CD4-positive, alpha-beta T cell treated with Interferon alpha-2 for 1 hour (primary cell): ENCODE measurements at places on chromosomes 6 and 20.

- no peak for DNase-seq
Measured at GRCh38 chr20:23598481-23598880, 7.2 kb downstream of the CST9 start.

DNA sequence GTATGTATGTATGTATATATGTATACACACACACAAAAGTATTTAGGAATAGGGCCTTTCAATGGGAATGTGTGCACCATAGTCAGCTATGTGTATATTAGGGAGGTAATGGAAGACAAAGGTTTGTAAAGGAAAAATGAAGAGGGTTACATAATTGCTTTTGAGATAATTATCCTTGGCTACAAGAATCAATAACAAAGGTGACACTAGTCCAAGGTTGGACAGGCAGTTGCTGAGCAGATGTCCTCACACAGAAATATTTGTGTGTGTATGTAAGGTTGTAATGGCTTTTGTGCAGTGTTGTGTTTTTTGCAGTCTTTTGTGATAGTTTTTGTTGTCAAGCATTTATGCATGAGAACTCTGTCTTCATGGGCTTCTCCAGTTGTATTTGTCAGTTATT is 157.9 kb upstream of the MARCKS start:
- no peak for DNase-seq

- DNase-seq: no peak
Measured at GRCh38 chr20:24379484-24379927, 89.9 kb upstream of the SYNDIG1 start.

DNA sequence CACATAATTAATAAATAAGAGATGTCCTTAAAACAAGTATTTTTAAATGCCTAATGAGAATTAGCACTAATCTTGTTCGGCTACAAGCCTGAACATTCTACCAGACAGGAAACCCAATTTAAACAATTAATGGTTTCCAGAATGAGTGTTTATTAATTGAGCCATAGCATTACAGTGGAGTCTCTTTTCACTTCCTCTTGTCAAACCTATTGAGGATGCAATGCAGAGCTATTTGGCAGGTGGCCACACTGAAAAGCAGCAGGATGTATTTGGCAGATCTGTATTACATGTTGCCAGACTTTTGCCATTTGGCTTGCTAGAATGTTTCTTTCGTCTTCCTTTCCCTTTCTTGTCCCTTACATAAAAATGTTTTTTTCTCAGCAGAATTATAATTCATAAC is 475.2 kb upstream of the MARCKS start:
- DNase-seq: no peak

- no peak for DNase-seq
Measured at GRCh38 chr6:105515054-105515453, 112.2 kb upstream of the PREP start.

GRCh38 chr6:169339731-169340309 is 86.2 kb upstream of the THBS2 start:
- DNase-seq: no peak

DNA sequence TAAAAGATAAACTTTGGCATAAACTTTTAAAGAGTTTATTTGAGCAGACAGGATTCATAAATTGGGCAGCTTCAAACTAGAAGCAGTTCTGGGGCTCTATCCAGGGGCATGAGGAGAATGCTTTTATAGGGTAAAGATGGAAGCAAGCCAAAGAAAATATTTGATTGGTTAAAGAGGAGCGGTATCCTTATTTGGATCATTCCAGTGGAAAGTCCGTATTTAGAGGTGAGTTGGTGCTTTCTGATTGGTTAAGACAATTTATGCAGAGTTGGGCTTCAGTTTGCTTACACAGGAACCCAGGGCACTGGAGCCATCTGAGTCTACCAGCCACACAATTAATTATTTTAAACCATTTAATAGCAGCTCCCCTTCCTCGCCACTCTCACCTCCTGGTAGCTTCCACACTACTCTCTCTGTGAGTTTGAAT is 37.9 kb upstream of the RNF217 start:
- DNase-seq: no peak

DNA sequence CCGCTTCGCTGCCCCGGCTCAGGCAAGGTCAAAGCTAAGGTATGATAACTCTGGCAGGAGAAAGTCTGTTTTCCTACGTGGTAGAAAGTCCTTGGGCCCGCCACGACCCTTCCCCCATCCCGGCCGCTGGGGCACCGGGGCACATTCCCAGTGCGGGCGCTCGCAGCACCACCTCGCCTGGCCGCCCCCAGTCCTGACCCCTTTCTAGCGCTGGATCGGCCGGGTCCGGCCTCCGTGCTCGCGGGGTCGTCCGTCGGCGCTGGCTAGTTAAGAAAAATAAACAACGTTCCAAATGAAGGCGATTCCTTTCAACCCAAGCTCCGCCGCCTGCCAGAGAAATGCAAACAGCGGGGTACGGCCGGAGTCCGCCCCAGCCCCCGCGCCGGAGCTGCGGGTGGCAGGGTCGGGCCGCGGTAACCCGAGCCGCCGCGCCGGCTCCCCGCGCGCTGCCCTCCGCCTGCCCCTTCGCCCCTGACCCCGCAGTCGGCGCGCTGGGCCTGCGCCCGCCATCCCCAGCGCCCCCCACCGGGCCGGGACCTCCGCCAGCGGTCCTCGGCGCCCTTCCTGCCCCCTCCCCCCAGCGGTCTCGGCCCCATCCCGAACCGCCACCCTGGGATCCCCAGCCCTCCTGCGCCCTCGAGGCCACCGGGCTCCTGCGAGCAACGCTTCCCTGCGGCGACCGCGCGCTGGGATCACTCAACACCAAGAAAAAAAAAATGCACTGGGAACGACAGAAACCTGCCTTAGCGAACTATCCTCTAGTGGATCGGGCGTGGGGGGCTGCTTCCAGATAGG is 37.6 kb downstream of the NCR2 start:
- no peak for DNase-seq

- DNase-seq: no peak
Measured at GRCh38 chr6:10721850-10722569, 860 bp upstream of the TMEM14C start.

- no peak for DNase-seq
Measured at GRCh38 chr6:76631622-76632021, 559.2 kb upstream of the IMPG1 start.

GRCh38 chr6:142300758-142301650 is 803 bp upstream of the ADGRG6 start:
- DNase-seq: no peak

- no peak for DNase-seq
Measured at GRCh38 chr6:154468760-154469159, 41.7 kb downstream of the CNKSR3 start.

- DNase-seq: no peak
Measured at GRCh38 chr6:139647016-139647415, 272.6 kb upstream of the CITED2 start.

DNA sequence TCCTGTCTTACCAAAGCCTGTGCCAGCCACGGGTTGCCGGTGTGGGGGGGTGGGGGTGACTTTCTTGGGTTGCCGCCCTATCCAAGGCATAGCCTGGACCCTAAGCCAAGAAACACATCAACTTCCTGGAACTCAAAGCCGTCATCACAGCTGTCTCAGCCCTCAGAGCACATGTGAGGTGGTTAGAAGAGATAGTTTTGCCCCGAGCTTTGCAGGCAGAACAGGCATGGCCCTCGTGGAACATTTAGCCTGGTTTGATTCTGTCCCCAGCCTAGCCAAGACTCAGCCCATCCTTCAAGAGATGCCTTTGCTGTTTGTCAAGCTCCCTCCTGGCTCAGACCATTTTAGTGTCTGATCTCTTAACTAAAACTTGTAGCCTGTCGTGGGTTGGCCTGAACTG is 64.9 kb downstream of the RREB1 start:
- no peak for DNase-seq

GRCh38 chr6:151974061-151974617 is 166.7 kb downstream of the ESR1 start:
- DNase-seq: no peak

DNA sequence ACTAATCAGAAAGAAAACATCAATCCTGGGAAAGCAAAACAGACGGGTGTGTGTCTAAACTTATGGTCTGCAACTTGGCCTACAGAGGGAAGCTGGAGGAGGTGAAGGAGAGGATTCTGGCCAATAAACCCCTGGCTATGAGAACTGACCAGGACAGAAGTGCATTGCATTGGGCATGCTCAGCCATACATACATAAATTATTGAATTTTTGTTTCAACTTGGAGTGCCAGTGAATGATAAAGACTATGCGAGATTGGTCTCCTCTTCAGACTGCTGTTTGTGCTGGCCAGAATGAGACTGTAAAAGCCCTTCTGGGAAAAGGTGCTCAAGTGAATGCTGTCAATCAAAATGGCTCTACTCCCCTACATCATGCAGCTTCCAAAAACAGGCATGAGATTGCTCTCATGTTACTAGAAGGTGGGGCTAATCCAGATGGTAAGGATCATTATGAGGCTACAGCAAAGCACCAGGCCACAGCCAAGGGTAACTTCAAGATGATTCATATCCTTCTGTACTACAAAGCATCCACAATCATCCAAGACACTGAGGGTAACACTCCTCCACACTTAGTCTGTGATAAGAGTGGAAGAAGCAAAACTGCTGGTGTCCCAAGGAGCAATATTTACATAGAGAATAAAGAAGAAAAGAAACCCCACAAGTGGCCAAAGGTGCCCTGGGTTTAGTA is 17.4 kb downstream of the ADNP start:
- DNase-seq: no peak

DNA sequence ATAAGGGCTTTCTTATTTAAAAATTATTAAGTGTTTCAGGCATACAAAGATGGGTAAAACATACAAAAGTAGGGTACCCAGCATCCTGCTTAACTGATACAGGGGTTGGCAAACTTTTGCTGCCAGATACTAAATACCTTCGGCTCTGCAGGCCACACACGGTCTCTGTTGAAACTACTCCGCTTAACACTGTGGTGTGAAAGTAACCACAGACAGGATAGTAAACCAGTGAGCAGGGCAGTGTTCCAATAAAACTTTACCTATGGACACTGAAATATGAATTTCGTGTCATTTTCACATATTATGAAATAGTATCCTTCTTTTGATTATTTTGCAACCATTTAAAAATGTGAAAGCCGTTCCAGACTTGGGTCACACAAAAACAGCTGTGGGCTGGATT is 92.4 kb downstream of the EYA2 start:
- DNase-seq: no peak

GRCh38 chr6:156662025-156662445 is 115.1 kb upstream of the ARID1B start:
- DNase-seq: no peak

- no peak for DNase-seq
Measured at GRCh38 chr6:83804886-83805285, 48.3 kb upstream of the RIPPLY2 start.

DNA sequence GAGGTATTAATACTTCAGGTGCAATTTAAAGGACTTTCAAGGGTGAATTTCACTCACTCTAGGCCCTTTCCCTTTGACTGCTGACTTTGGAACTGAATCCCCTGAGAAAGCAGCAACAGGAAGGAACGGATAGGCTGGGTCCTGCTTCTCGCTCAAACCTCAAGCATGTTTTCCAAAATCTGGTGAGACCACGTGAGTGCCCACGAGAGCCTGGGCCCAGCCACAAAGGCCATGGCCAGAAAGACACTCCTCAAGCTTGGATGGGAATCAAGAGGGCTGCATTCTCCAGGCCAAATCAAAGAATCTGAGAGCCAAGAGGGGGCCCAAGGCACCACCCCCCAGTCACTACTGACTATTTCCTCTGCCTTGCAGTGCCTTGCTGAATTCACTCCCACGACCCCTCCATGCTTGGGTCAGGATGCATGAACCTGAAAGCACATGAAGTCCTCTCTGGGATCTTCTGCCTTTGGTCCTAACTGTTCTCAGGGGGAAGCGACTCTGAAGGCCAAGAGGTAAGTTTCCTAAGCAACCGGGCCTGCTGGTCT is 146.1 kb downstream of the NFATC2 start:
- no peak for DNase-seq

- no peak for DNase-seq
Measured at GRCh38 chr6:56345376-56345995, 98.1 kb upstream of the COL21A1 start.

DNA sequence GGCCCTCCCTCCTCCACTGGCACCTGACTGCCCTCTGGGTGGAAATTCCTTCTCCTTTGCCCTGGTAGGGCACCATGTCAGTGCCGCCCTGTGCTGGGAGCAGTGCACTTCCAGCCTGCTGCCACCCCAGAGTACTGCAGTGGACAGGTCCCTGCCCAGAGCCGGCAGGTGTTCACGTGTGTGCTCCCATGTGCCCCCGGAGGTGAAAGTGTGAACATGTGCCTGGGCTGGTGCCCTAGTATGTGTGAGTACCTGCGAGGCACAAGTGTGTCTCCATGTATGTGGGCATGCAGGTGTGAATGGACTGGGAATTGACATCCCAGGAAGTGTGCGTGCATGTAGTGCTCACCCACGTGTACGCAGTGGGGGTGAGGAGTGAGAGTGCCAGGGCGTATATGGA is 29.4 kb downstream of the SDCBP2 start:
- DNase-seq: no peak

DNA sequence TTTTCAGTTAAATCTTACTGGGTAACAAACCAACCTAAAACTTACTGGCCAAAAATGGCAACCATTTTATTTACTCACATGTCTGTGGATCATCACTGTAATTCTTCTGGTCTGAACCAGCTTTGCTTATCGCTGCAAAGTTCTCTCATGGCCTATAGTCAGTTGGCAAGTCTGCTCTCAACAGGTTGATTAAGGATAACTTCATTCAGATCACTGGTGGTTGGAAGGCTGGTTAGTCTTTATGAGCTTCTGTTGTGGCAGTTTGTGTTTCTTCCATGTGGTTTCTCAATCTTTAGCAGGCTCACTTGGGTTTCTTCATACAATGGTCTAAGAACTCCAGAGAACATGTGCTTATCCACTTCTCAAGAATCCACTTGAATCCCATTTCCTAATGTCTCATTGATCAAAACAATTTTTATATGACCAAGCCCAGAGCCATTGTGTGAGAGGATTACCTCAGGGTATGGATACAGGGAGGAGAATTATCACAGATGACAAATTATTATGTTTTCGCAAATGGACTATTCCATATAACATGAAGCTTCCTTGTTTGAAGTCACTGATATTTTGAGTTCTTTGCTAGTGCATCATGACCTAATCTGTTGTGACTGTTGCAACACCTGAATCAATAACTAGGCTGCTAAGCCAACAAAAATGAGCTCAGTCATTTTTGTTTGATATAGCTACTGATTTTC is 155.4 kb upstream of the BMP2 start:
- DNase-seq: no peak

- no peak for DNase-seq
Measured at GRCh38 chr6:153083869-153084268, 47.2 kb downstream of the RGS17 start.

GRCh38 chr6:111260570-111261298 is 173.4 kb downstream of the SLC16A10 start:
- no peak for DNase-seq
